Astrocyte of the spinal cord (primary cell): ENCODE measurements at places on chromosomes 1 and 21.

GRCh38 chr1:234696148-234696576 is 86.2 kb upstream of the IRF2BP2 start:
- DNase-seq, result no peak

DNA sequence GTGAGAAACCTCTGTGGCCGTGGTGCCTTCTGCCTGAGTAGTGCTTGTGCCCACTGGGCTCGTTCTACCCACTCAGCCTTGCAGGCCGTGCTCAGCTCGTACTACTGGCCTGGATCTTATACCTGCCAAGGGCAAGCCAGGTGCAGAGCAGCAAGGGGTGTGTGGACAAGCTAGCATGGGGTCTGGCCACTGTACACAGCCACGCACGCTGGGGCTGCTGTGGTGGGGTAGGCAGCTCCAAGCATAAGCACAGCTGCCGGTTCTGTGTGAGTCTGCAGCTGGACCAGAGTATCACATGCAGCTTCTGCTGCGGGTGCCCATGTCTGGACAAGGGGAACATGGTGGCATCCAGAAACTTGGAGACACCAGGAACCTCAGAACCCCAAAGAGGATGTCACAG is 16.4 kb downstream of the FAM20B start:
- no peak for DNase-seq

DNA sequence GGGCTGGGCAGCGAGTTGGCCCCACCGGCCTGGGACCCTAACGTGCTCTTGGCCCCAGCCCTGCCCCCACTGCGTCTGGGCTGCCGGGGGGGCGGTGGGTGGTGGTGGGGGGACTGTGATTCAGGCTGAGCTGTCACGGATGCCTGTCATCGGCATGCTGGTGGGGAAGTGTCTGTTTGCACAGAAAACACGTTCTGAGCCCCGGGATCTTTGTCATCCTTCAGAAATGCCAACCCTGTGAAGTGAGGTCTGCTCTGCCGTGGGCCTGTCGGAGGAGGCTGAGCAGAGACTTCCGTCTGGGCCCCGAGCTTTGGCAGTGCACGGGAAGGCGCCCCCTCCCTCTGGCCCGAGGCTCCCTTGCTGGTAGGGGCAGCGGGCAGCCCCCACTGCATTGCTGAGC is 24.3 kb upstream of the PLCH2 start:
- DNase-seq, result peak; percentile 81

- DNase-seq, result no peak
These were observed 443.0 kb downstream of the SIPA1L2 start for GRCh38 chr1:232186931-232187330.

DNA sequence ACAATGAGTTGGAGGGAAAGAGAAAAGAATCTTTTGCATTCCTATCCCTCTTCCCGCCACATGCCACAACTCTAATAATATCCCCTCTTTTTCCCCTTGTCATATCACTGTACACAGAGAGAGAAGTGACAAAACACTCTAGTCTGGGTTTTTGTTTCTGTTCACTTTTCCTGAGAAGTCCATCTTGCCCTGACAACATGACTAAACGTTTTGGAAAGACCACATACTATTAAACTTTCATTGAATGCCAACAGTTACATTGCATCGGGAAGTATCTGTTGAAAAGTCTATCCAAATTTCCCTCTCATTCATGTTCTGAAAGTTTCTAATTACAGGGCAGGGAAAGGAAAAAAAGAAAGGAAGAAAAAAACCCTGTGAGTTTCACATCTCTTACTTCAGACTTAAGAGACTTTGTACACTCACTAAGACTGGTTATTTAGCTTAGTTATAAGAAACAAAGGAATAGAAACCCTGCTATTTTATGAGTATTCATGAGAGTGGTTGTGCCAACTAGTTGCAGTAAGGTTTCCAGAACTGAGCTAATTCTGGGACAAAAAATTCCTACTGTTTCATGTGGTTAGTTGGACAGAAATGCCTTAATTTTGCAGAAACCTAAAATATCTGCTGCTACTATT is 16.9 kb downstream of the PLA2G4A start:
- DNase-seq, result peak; percentile 56

GRCh38 chr1:165114022-165114888 is 242.3 kb downstream of the LMX1A start:
- peak; percentile 47 for DNase-seq

DNA sequence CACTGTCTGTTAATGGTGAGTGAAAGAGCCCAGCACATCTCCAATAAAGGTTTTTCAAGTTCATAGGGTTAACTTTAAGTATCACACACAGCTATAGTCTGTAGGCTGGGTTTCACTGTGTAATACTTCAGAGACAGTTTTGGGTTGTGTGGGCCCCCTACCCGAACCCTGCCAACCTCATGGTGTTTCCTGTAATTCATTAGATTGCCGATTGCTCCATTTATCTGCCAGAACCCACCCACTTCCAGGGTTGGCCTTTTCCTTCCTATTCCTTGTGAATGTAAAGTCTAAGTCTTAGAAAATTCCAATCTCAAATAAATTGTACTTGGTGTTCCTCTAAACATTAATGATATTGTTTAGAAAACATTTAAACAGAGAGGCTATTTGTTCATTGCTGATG is 43.6 kb downstream of the CTTNBP2NL start:
- no peak for DNase-seq
